ENCODE measurements at places on chromosomes 12 and 14. TPM values are rescaled to one million over a fixed set of nuclear protein-coding genes. Genes with fewer than 3 reads are reported as not detected.
A peak's percentile ranks its signal among the peaks of the same experiment; 100 is the strongest.

The ADAM21 gene
- total RNA-seq: not detected

The IKZF4 gene
- 3.9 TPM for total RNA-seq

The ESPL1 gene
- 0.83 TPM for total RNA-seq

The OR6C74 gene
- total RNA-seq: not detected

The PTGER2 gene
- 40.5 TPM for total RNA-seq

The C14orf93 gene
- 9.1 TPM for total RNA-seq

The IQSEC3 gene
- total RNA-seq: 0.60 TPM

- peaks cover 82% of the 10 kb centered on the region for H3K27me3 ChIP-seq
- H3K4me1 ChIP-seq: peaks cover 16% of the 10 kb centered on the region
- DNase-seq: no peak
- H3K4me3 ChIP-seq: peak within 1 kb of the TSS; percentile 93
Measured at GRCh38 chr14:73237219-73237785, at the start of gene PAPLN. Gene PAPLN (plus strand): TSS chr14:73237506. CDS start chr14:73239779, 2,273 bp downstream.

GRCh38 chr12:124868252-124869058 is 4.8 kb upstream of the SCARB1 start:
- H3K4me3 ChIP-seq: peak overlapping the region; percentile 19
- H3K36me3 ChIP-seq: no peaks in the 10 kb centered on the region
- peaks cover 12% of the 10 kb centered on the region for H3K27me3 ChIP-seq
- no peak for DNase-seq

- peaks cover 4% of the 10 kb centered on the region for H3K36me3 ChIP-seq
- no peaks in the 10 kb centered on the region for H3K27me3 ChIP-seq
- H3K4me3 ChIP-seq: peak overlapping the region; percentile 99
- H3K4me1 ChIP-seq: peaks cover 23% of the 10 kb centered on the region
Measured at GRCh38 chr12:51048661-51049251, 629 bp downstream of the LETMD1 start.

GRCh38 chr12:130711756-130712155 is 4.3 kb downstream of the RIMBP2 start:
- no peak overlapping the region for H3K27ac ChIP-seq
- no peak overlapping the region for H3K4me3 ChIP-seq
- H3K27me3 ChIP-seq: peaks cover 48% of the 10 kb centered on the region
- H3K36me3 ChIP-seq: no peaks in the 10 kb centered on the region
- no peak for DNase-seq
- H3K4me1 ChIP-seq: peaks cover 7% of the 10 kb centered on the region

GRCh38 chr12:19901841-19902240 is 462.5 kb downstream of the AEBP2 start:
- H3K4me3 ChIP-seq: no peak overlapping the region
- H3K4me1 ChIP-seq: no peaks in the 10 kb centered on the region
- H3K27me3 ChIP-seq: no peaks in the 10 kb centered on the region
- no peaks in the 10 kb centered on the region for H3K36me3 ChIP-seq
- no peak for DNase-seq

DNA sequence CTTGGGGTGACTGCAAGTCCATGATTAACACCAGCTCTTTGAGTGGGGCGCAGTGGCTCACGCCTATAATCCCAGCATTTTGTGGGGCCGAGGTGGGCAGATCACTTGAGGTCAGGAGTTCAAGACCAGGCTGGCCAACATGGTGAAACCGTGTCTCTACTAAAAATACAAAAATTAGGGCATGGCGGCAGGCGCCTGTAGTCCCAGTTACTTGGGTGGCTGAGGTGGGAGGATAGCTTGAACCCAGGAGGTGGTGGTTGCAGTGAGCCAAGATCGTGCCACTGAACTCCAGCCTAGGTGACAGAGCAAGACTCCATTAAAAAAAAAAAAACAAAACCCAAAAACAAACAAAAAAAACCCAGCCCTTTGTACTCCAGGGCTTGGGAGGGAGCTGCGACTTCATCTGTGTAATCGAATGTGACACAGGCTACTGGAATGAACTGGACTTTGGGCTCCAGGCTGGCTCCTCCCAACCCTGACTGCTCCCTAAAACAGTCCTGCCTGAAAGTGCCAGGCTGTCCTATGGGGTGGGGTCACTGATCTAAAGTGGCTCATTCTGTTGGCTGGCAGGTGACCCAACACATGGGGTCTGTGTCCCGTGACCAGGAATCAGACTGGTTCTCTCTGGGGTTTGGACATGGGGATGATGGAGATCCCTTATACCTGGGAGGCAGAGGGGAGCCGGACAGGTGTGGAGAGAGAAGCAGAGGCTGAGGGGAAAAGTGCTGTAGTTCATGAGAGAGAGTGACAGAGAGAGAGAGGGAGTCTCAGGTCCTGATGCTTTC is 9.3 kb upstream of the C12orf43 start:
- H3K4me1 ChIP-seq: no peaks in the 10 kb centered on the region
- H3K27ac ChIP-seq: no peak overlapping the region
- peaks cover 7% of the 10 kb centered on the region for H3K36me3 ChIP-seq
- H3K4me3 ChIP-seq: no peak overlapping the region
- no peak for DNase-seq

DNA sequence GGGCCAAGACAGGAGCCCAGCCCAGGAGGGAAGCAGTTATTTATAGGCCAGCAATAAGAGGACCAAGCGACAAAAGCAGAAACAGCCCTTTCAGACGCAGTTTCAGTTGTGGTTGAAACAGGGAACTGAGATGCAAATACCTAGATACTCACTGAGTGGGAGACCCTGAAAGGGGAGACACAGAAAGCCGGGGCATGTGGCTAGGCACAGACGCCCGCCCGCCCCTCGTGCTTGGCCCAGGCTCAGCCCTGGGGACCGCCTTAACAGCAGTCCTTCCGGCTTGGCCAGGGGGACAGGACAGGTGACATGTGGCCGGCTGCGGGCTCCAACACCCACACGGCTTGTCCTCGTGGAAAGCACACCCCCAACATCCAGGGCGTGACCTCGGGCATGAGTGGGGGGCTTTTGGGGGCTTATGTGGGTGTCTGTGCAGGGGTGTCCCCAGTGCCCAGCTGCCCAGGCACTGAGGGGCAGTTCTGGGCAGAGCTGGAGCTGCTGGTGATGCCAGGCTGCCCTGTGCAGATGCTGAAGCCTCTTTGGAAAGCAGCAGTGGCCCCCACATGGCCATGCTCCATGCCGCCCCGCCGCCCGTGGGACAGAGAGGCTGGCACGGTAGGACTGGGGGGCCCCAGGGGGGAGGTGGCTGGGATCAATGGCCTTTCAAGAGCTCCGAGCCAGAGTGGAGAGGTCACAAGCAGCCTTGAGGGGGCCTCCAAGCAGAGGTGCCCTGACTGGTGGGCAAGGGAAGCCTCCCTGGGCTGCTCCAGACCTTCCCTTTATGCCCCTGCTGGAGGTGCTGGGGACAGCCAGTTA is 2.1 kb downstream of the PLD4 start:
- no peaks in the 10 kb centered on the region for H3K4me1 ChIP-seq
- DNase-seq: no peak
- no peak overlapping the region for H3K4me3 ChIP-seq
- peaks cover 13% of the 10 kb centered on the region for H3K27me3 ChIP-seq
- H3K27ac ChIP-seq: no peak overlapping the region
- no peaks in the 10 kb centered on the region for H3K36me3 ChIP-seq

DNA sequence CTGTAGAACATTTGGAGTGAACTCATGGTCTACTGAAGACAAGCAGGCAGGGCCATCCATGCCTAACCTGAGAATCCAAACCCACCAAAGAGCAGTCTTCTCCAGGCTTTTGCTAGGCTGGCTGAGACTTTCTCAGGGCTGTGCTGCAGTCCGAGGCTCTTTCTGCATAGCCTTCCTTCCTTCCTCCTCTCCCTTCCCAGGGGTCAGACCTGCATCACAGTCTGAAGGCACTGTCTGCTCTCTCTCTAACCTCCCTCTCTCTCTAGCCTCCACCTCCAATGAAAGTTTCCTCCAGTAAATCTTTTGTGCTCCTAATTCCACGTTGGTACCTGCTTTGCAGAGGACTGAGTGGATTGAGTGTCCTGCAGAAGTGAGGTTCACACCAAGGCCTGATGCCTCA is 6.4 kb upstream of the WSCD2 start:
- H3K27ac ChIP-seq: no peak overlapping the region
- no peak overlapping the region for H3K4me3 ChIP-seq
- no peak for DNase-seq
- peaks cover 7% of the 10 kb centered on the region for H3K4me1 ChIP-seq

- H3K4me1 ChIP-seq: no peaks in the 10 kb centered on the region
- DNase-seq: no peak
- no peak overlapping the region for H3K4me3 ChIP-seq
- no peaks in the 10 kb centered on the region for H3K27me3 ChIP-seq
- no peak overlapping the region for H3K27ac ChIP-seq
- H3K36me3 ChIP-seq: no peaks in the 10 kb centered on the region
Measured at GRCh38 chr12:80553316-80553715, 109.3 kb downstream of the PTPRQ start.

DNA sequence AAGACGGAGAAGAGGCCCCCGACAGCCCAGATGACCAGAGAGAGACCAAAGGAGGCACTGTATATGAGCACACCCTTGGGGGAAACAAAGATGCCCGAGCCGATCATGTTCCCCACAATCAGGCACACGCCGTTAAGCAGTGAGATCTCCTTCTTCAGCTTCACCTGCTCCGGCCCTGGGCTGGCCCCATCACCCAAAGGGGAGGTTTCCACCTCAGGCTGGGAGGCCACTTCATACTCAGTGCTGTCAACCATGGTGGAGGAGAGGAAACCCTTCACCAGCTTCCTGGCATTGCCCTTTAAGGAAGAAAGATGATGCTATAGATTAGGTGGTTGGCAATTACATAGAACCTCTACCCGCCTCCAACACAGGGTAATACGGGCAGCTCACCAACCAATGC is 2.1 kb downstream of the SLC7A7 start:
- DNase-seq: no peak
- no peaks in the 10 kb centered on the region for H3K36me3 ChIP-seq
- H3K4me3 ChIP-seq: no peak overlapping the region
- H3K4me1 ChIP-seq: peaks cover 10% of the 10 kb centered on the region
- no peak overlapping the region for H3K27ac ChIP-seq

All from T-helper 17 cell (primary cell).